GM23338 (cell line): ENCODE measurements at places on chromosomes 11 and 22.

DNA sequence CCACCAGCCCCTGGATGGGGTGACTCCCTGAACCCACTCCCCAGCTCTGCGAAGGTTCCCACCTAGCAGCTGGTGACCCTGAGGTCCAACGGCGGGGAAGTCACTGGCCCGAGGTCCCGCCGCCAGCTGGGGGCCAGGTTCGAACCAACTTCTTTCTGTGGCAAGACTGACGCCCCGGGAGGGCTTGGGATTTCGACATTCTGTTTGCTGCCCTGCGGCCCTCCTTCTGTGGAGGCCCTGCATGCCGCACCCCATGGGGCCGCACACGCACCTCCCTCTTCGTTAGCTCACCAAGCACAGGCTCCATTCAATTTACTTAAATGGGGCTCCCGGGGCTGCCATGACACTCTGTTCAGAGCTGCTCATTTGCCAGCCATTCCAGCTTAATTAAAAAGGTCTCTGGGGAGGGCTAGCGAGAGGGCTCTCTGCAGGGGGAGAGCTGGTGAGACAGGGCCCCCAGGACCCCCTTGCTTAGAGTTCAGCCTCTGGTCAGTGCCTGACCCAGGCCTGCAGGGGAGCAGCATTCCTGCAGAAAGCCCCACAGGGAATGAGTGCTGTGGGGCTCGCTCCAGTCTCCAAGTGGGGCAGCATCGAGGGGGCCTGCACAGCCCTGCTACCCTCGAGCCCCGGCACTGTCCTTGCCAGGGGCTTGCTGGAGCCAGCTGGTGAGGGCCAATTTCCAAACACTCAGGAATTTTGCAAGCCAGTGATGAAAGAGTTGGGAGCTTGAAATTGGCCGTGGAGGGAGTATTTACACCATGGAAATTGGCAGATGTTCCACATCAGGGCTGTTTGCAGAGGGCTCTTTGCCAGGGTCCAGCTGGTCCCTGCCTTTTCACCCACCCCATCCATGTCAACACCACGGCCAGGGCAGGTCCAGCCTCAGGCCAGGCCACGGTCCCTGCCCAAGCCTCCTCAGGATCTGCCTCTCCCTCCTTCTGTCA is 80.8 kb downstream of the CACNA1I start:
- H3K4me1 ChIP-seq, result no peaks in the 10 kb centered on the region
- no peaks in the 10 kb centered on the region for H3K36me3 ChIP-seq
- DNase-seq, result no peak
- H3K27ac ChIP-seq, result no peak overlapping the region

DNA sequence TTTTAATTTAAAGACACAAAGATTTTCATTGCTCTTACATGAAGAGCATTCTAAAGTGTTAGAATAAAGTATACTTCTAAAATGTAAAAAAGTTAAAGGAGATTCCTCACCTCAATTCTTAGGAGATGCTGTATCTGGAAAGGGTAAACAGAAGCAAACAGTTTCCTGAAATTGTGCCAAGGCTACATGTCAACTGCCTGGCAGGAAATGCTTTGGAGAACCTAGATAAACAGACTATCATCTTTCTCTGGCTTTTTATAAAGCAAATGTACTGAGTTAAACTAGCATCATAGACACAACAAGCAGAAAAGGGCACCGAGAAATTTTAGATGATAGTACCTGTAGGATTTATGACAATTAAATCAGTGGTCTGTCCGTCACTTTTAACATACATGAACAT is 24.7 kb upstream of the AKIP1 start:
- no peak for DNase-seq
- H3K27me3 ChIP-seq, result no peaks in the 10 kb centered on the region
- no peaks in the 10 kb centered on the region for H3K4me1 ChIP-seq
- H3K36me3 ChIP-seq, result no peaks in the 10 kb centered on the region
- H3K4me3 ChIP-seq, result no peak overlapping the region

DNA sequence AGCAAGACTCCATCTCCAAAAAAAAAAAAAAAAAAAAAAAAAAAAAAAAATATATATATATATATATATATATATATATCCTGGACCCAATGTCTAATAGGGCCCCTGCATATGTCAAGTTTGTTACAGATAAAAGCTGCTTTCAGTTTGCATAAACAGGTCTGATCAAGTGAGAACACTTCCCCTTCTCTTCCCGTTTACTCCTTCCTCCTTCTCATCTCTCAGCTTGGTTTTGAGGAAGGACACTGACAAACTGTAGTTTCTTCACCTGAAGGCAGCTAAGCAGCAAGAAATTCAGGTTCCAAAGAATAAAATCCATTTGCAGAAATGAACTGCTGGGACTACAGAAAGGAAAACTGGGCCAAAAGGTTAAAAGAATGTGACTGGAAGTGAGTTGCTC is 11.7 kb downstream of the THOC5 start:
- H3K27me3 ChIP-seq, result no peaks in the 10 kb centered on the region
- no peak overlapping the region for H3K4me3 ChIP-seq
- peaks cover 26% of the 10 kb centered on the region for H3K36me3 ChIP-seq
- H3K4me1 ChIP-seq, result no peaks in the 10 kb centered on the region

DNA sequence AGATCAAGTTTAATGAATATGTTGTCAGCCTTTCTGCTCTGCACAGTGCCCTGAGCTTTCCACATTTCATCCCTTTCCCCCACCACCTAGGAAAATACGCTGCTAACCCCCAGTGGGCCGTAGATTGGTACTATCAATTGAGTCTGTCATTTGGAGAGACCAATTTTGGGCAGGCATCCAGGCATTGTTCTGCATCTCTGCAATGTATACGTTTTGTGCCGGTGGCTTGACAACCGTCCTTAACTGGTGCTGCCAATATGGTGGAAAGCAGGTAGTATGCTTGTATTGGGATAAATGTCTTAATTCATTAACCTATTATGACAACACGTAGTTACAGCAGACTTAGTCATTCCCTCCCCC is 1.3 kb downstream of the ELMOD1 start:
- H3K4me1 ChIP-seq, result peaks cover 32% of the 10 kb centered on the region
- H3K36me3 ChIP-seq, result no peaks in the 10 kb centered on the region
- peak overlapping the region; percentile 84 for H3K4me3 ChIP-seq
- H3K27me3 ChIP-seq, result peaks cover 84% of the 10 kb centered on the region

GRCh38 chr11:12331239-12331874 is 46.0 kb upstream of the PARVA start:
- no peak overlapping the region for H3K27ac ChIP-seq
- H3K4me3 ChIP-seq, result no peak overlapping the region
- H3K4me1 ChIP-seq, result peaks cover 12% of the 10 kb centered on the region
- peak; percentile 96 for DNase-seq

GRCh38 chr11:62613291-62613778 is 278 bp downstream of the ROM1 start:
- H3K27me3 ChIP-seq, result peaks cover 11% of the 10 kb centered on the region; the same call in 1 of the 2 replicates
- no peaks in the 10 kb centered on the region for H3K36me3 ChIP-seq
- H3K4me1 ChIP-seq, result peaks cover 8% of the 10 kb centered on the region; the same call in 1 of the 2 replicates
- no peak for DNase-seq
- H3K4me3 ChIP-seq, result peak overlapping the region; percentile 83

GRCh38 chr11:75432911-75433321 is at the start of gene KLHL35:
TSS of gene KLHL35 (minus strand) at chr11:75433203. CDS start at chr11:75430629, 2,574 bp downstream.
- H3K27me3 ChIP-seq, result peaks cover 56% of the 10 kb centered on the region
- peak within 1 kb of the TSS; percentile 43 for H3K4me3 ChIP-seq
- no peak for DNase-seq

GRCh38 chr11:30710221-30710620 is 124.1 kb upstream of the MPPED2 start:
- no peaks in the 10 kb centered on the region for H3K4me1 ChIP-seq
- no peak overlapping the region for H3K4me3 ChIP-seq
- DNase-seq, result no peak
- H3K36me3 ChIP-seq, result no peaks in the 10 kb centered on the region
- H3K27ac ChIP-seq, result no peak overlapping the region

DNA sequence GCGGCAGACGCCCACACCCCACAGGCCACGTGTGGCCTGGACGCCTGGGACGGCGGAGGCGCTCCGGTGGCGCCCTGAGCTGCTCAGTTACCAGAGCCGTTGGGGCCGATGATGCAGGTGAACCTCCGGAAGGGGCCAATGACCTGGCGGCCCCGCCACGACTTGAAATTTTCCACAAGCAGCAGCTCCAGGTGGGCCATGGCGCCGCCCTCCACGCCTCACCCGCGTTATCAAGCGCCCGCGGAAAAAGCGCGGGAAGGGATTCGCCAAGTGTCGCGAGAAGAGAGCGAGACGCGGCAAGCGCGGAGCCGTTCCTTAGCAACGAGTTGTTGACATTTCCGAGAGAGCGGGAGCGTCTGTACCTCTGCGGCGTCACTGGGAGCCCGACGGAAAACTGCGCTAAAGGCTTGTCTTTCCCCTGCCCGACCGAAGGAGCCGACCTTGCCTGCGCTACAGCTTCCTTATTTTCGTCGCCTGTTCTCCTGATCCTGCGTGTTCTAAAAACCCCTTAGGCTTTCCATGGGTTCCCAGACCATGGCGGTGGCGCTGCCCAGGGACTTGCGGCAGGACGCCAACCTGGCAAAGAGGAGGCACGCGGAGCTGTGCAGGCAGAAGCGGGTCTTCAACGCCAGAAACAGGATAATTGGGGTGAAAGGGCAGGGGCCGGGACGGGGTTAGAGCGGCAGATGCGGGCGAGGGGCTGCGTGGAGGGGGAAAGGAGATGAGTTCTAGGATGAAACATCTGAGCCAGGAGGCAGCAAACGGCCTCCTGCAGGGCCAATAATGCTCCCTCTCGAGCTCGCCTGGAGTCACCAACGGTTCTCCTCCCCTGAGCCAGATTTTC is at the start of the genes RIBC2 and SMC1B:
Gene RIBC2 (plus strand): TSS at position 326 of the 844 bp plus-strand sequence. CDS start 194 bp downstream, at position 520.
Gene SMC1B (minus strand): TSS at position 232 of the 844 bp plus-strand sequence. CDS start 32 bp downstream, at position 200.
- peaks cover 29% of the 10 kb centered on the region for H3K27me3 ChIP-seq
- peak within 1 kb of the TSS; percentile 65 for H3K4me3 ChIP-seq
- DNase-seq, result peak; percentile 98
- no peak within 1 kb of the TSS for H3K27ac ChIP-seq
- no peaks in the 10 kb centered on the region for H3K4me1 ChIP-seq
- no peaks in the 10 kb centered on the region for H3K36me3 ChIP-seq

DNA sequence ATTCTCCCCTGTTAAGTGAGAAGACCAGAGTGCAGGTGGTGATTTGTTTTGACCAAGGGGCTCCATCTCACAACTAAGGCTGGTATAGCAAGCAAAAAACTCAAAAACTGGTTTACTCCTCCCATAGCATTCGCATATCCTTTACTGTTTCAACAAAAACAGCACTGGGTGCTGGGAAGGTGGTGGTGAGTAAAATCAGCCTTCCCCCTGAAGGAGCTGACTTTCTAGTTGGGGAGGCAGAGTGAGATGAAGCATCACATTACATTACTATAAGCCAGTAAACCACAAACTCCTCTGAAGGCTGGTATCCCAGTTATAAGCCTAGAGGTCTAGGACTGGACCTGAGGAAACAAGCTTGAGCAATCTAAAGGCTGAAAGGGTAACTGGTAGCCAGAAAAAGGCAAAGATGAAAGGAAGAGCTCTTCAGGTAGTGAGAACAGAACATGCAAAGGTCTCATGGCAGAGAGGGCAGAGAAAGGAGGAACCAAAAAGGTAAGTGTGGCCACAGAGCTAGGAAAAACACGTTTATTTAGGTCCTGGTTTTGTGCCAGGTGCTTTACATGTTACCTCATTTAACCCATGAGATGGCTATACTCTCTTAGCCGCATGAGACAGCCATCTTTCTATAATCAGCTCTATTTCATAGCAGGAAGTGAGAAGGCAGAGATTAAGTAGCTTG is 22.3 kb downstream of the TMEM123 start:
- H3K36me3 ChIP-seq, result peaks cover 12% of the 10 kb centered on the region; the same call in 1 of the 2 replicates
- H3K27me3 ChIP-seq, result no peaks in the 10 kb centered on the region
- H3K4me1 ChIP-seq, result peaks cover 12% of the 10 kb centered on the region; the same call in 1 of the 2 replicates
- H3K27ac ChIP-seq, result no peak overlapping the region

- H3K36me3 ChIP-seq, result no peaks in the 10 kb centered on the region
- H3K4me1 ChIP-seq, result no peaks in the 10 kb centered on the region
- H3K27me3 ChIP-seq, result no peaks in the 10 kb centered on the region
Observed at GRCh38 chr22:48757581-48757980, 1070.1 kb downstream of the BRD1 start.

DNA sequence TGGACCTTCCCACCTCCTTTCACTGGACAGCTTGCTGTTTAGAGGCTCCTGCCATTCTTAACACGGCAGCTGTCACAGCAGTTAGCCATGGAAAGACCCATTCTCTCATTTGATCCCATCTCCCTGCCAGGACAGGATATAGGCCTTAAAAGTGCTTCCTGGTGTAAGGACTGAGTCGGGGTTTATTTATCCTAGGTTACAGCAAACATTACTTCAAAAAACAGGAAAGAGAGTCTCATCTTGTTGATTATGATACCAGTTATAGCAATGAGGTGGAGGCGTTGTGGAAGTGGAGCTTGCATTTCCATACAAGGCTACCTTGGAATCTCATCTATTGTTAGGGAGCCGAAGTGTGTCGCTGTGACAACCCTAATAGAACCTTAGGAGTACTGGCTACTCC is 17.4 kb upstream of the ETS1 start:
- H3K4me1 ChIP-seq, result peaks cover 23% of the 10 kb centered on the region
- no peak overlapping the region for H3K4me3 ChIP-seq
- no peak overlapping the region for H3K27ac ChIP-seq
- no peak for DNase-seq

DNA sequence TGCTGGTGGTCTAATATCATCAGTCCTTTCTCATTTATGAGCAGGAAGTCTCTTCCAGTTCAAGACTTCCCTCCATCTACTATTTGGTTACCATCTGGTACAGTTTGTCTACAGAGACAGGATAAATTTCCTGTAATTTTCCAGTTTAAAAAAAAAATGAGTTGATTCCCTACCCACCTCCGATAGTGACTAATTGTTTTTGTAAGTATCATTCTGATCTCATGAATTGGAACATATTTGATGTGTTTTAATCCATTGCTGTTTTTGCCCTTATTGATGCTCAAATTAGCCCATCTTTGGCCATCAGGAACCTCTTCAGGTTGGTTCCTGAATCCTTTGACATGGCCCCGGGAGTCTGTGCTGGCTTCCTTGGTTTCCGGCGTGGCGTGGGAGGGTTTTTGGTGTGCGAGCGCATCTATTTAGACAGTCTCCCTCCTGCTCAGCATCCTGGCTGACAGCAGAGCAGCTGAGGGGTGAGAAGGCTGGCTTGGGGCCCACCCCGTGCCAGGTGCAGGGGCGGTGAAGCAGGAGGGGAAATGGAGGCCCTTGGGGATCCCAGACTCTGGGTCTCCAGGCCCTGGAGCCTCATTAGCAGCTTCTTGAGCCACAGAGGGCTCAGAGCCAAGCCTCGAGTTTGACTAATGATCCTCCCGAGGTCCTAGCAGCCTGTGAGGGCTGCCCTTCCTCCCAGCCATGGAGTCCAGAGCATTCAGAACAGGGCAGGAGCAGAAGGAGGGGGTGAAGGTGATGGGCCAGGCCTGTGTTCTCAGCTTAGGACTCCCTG is 6.8 kb downstream of the OMP start:
- H3K4me1 ChIP-seq, result no peaks in the 10 kb centered on the region
- H3K27me3 ChIP-seq, result no peaks in the 10 kb centered on the region
- no peak overlapping the region for H3K27ac ChIP-seq
- DNase-seq, result no peak
- no peaks in the 10 kb centered on the region for H3K36me3 ChIP-seq
- no peak overlapping the region for H3K4me3 ChIP-seq

- no peaks in the 10 kb centered on the region for H3K27me3 ChIP-seq
- DNase-seq, result no peak
- no peak overlapping the region for H3K27ac ChIP-seq
- no peaks in the 10 kb centered on the region for H3K4me1 ChIP-seq
- peaks cover 25% of the 10 kb centered on the region for H3K36me3 ChIP-seq
Observed at GRCh38 chr11:70368961-70369360, 29.4 kb upstream of the CTTN start.
